ENCODE measurements at places on chromosomes 16 and 17.

DNA sequence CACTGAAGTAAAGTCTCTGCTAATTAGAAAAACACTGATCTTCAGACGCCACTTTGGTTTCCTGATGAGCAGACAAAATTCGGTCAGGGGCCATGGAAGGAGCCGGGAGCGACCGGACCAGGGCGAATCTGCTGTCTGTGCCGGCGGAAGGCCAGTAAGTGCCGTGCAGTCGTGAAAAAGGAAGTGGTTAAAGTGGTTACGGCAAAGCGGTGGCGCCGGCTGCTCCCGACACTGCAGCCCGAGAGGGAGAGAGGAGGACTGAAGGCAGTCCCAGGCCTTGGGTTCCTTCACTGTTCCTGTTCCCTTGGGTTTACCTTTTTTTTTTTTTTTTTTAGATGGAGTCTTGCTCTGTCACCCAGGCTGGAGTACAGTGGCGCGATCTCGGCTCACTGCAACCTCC is 17.3 kb upstream of the HEXD start:
- DNase-seq = no peak

DNA sequence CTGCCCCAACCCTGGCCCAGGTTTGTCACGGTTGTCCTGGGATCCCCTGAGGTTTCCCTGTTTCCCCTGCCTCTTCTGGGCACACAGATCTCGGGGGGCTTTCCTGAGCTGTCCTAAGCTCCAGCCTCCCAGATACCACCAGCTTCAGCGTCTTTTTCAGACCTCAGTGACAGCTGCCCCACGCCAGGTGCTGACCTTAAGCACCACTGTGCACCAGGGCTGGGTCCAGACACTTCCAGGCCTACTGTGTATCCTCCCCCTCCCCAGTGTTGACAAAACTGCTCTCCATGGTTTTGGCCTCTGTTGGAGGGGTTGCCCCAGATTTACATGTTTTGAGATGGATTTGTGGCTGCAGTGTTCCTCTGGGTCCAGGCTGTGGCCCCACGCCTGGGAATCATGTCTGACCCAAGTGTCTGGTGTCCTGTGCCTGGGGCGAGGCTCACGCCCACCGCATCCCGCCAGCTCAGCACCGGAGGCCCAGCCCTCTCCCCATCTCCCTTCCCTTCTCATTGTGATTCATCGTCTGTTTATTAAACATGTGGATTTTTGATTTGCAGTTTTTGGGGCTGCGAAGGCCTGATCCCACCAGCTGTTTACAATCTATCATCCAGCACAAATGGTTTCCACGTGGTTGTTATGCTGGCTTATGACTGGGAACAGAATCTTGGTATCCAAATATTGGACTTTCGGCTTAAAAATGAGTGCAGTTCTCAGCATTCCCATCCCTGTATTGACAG is 82.1 kb downstream of the METRNL start:
- DNase-seq = no peak

DNA sequence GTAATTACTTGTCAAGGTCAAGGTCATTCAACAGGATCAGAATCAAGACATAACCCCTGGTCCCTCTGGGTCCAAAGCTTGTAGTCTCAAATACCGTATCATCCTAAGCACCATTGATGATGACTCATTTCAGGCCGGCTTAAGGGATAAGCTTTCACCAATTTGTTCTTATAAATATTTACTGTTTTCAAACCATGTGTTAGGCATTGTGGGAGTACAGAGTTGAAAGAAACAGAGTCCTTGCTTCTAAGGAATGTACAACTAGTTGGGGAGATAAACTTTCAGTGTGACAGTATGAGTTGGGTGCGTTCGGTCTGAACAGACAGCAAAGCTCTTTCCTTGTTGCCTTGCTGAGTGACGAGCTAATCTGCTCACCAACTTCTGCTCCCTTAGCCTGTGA is 183.5 kb upstream of the MAF start:
- no peak for DNase-seq

DNA sequence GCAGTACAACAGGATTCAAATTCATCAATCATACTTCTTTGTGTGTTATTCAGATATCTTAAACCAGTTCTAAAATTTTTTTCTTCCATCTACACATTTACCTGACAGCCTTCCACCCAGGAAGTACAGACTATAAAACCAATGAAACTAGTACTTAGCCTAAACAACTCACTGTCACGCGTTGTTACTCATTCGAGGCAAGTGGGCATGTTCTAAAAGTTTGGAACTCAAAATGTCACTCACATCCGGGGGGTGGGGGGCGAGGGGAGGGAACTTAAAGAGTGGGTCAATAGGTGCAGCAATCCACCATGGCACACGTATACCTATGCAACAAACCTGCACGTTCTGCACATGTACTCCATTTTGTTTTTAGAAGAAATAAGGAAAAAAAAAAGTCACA is 90.4 kb upstream of the PLEKHM1 start:
- DNase-seq = no peak

DNA sequence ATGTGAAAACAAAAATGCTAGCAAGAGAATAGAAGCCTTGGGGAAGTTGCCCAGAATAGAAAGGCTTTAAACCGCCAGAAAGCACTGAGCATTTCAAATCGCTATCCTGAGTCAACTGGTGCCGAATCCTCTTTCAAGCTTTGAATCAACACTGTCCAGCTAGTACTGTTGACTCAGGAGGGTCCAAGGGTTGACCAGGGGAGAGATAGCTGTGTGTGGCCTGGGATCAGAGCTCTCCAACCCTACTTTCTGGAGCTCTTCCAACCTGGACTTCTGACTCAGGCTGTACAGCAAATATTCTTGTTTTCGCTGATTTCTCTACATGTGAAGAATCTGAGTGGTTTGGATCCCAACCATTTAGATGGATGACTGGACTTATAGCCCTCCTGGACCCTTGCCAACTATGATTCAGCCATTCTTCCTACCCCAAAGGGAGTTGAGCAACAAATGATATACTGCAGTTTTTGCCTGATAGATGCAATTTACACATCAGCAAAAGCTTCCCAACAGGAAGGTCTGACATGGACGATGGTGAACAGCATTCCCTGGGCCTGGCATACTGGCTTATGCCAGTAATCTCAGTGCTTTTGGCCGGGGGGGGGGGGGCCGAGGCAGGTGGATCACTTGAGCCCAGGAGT is 154.0 kb upstream of the SDK2 start:
- no peak for DNase-seq

DNA sequence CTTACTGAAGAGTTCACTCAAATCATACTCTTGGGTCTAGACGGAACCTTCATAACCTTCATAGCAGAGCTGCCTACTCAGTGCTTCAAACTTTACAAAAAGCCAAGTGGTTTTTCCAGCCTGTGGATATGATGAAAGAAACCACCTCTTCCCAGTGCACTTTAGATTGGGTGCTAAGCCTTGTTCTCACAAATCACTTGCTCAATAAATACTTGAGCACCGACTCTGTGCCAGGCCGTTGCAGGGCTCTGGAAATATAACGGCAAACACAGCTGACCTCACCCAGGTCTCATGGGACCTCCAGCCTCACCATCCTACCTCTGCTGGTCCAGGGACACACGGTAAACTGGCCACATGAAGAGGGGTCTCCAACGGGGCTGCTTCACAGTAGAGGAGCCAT is 35.7 kb downstream of the CDRT4 start:
- DNase-seq = no peak

- DNase-seq = no peak
Observed at GRCh38 chr16:84892097-84892496, 72.3 kb downstream of the CRISPLD2 start.
